ENCODE measurements at places on chromosomes 2 and 18.

DNA sequence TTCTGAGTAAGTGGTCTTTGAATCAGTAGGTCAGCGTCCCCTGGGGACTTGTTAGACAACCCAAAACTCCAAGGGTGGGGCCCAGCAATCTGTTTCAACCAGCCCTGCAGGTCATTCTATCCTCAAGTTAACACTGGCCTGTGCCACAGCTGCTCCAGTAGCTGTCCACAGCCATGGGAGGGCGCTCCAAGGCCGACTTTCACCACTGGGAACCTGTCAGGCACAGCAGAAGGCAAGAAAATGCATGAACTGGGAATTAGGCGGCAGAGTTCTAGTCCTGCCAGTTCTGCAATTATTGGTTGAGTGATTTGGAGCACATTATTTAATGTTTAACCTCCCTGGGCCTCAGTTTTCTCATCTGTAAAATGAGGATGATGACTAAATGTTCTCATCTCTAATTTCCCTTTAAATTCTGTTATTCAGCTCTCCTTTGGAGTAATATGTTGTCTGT, 17.4 kb upstream of the MRPL33 start:
- peaks cover 8% of the 10 kb centered on the region for H3K4me1 ChIP-seq
- no peak overlapping the region for H3K4me3 ChIP-seq
- DNase-seq = no peak
- no peaks in the 10 kb centered on the region for H3K36me3 ChIP-seq
- H3K27ac ChIP-seq = no peak overlapping the region
- no peaks in the 10 kb centered on the region for H3K27me3 ChIP-seq

GRCh38 chr18:54775686-54776085, 52.6 kb upstream of the RAB27B start:
- no peak overlapping the region for H3K4me3 ChIP-seq
- H3K27me3 ChIP-seq = no peaks in the 10 kb centered on the region
- no peak overlapping the region for H3K27ac ChIP-seq
- H3K36me3 ChIP-seq = no peaks in the 10 kb centered on the region
- no peaks in the 10 kb centered on the region for H3K4me1 ChIP-seq
- DNase-seq = no peak

DNA sequence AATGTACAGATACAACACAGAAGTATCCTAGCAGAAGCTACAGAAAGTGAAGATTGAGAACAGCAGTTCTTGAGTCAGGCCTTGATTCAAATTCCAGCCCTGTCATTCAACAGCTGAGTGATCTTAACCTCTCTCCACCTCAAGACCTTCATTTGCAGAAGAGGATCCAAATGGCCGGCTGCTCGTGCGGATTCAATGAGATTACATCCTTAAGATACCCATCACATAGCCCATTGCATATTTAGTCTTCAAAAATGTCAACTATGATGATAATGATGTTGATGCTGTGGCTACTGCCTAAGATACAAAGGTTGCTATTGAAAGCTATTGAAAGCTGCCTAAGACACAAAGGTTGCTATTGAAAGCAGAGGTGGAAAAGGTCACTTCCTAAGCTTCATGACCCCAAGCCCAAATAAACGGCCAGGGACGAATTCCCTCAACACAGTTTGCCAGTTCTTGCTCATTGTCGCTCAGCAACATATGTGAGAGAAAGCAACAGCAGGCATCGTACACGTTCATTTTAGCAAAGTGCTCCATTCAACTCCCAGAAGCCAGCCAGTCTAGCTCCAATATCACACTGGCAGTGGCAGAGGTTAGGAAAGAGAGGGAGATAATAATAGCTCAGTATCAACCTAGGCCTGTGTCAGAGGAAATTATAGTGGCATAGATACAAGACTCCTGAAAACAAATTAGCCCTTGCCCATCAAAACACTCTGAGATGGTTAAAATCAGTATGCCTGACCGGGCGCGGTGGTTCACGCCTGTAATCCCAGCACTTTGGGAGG, 36.1 kb downstream of the MRPL35 start:
- H3K4me1 ChIP-seq = no peaks in the 10 kb centered on the region
- H3K27me3 ChIP-seq = no peaks in the 10 kb centered on the region
- H3K4me3 ChIP-seq = no peak overlapping the region
- H3K27ac ChIP-seq = no peak overlapping the region

DNA sequence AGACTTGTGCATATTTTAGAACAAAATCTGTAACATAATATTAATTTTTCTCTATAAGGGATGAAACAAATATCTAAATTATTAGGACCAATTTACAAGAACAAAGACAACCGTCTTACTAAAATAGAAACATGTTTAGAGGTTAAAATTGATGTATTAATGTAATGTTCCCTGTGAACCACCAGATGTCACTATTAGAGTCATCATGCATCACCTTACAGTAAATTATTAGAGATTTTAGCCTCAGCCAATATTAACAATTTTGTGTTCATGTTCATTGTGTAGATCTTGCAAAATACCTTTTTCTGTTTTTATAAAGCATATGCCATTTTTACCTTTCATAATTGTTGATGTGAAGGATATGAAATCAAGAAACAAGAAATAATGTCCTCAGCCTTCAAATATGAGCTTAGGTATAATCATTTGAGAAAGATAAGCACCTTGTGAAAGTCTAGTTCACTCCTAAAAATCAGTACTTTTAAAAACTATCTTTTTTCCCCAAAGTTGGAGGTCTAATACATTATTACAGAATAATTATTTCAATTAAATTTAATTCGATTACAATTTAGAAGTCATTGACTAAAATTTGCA, 344.3 kb upstream of the KCNH7 start:
- H3K27me3 ChIP-seq = no peaks in the 10 kb centered on the region
- no peaks in the 10 kb centered on the region for H3K4me1 ChIP-seq

DNA sequence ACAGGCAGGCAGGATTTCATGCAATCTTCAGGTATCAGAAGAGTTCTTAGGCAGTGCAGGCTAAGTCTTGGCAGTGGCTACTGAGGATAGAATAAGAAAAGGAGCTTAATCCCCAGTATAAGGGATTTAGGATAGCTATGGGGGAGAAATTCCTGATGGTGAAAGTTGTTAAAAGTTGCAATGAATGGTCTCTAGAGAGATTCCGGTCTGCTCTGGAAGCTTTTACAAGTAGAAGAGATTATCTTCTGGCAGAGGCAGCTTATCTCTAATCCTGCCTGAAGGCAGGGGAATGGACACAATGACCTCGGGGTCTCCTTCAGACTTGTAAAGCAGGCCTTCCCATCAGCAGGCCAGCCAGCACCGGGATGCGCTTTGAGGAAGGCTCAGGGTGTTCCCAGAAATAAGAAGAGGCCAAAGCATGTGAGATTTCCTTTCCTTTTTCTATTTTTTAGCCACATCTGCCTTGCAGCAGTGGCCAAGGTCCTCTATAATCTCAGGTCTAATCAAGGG, 253.9 kb upstream of the KLHL29 start:
- DNase-seq = no peak
- H3K27ac ChIP-seq = no peak overlapping the region
- H3K36me3 ChIP-seq = no peaks in the 10 kb centered on the region
- no peaks in the 10 kb centered on the region for H3K27me3 ChIP-seq
- H3K4me3 ChIP-seq = no peak overlapping the region
- H3K4me1 ChIP-seq = 0 out of 2 replicates have a peak, but pooled peaks cover 2% of the 10 kb centered on the region

- no peaks in the 10 kb centered on the region for H3K4me1 ChIP-seq
- H3K36me3 ChIP-seq = no peaks in the 10 kb centered on the region
- H3K27me3 ChIP-seq = no peaks in the 10 kb centered on the region
Observed at GRCh38 chr2:129070663-129071062, 752.0 kb upstream of the HS6ST1 start.

DNA sequence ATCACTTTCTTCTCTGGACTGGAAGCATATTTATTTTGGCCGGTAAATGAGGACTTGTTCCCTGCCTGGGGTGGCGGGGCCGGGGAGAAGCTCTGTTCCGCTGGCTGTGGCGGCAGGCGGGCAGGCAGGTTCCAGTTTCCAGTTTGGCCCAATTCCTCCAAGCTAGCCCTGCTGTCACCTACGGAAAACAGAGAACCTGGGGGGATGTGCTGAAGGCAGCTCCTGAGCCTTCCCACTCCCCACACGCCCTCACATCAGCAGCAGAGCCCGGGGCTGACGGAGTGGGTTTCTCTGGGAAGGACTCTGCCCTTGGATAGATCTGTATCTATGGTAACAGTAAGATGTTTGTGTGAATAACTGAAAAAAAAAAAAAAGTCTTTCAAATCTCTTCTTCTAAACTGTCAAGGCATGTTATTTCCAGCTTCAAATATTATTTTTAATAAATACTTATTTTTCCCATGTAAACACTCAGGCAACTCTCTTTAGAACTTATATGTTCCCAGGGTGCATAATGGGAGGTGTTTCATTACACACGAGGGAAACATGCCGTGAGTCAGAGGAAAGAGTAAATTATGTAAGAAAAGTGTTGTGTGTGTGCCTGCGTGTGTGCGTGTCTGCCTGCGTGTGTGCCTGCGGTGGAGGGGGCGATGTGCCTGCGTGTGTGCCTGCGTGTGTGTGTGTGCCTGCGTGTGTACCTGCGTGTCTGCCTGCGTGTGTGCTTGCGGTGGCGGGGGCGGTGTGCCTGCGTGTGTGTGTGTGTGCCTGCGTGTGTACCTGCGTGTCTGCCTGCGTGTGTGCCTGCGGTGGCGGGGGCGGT, 116.1 kb upstream of the ZNF516 start:
- no peaks in the 10 kb centered on the region for H3K27me3 ChIP-seq
- H3K27ac ChIP-seq = no peak overlapping the region
- H3K4me3 ChIP-seq = no peak overlapping the region
- no peaks in the 10 kb centered on the region for H3K36me3 ChIP-seq
- DNase-seq = no peak

Data from iPS DF 6.9 (cell line).